ENCODE measurements at places on chromosomes 11 and 22.

- no peak for DNase-seq
Observed at GRCh38 chr11:133724116-133724515, 121.2 kb downstream of the SPATA19 start.

DNA sequence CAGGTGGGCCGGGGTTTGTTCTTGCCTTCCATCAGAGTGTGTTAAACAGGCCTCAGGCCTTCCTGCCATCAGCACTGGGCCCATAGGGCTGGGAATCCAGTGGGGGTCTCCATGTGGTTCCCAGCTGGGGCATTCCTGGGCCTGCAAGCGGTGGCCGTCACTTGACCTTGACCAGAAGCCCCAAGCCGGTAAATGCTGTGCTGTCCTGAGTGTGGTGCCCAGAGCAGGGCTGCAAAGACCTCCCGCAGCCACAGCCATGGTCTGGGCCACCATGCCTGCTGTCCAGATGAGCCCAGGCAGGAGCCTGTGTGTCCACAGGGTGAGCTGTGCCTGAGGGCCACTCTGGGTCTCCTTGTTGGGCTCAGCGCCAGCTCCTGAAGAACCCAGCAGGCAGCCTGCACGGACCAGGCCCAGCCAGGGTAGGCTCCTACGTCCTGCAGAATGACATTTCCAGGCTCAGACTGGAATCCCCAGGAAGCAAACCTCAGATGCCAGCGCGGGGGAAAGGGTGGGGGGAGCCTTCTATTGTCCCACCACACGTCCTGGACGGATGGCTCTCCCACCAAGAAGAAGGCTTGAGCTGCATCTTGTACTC lies 117.3 kb downstream of the KCNQ1OT1 start:
- no peak for DNase-seq

DNA sequence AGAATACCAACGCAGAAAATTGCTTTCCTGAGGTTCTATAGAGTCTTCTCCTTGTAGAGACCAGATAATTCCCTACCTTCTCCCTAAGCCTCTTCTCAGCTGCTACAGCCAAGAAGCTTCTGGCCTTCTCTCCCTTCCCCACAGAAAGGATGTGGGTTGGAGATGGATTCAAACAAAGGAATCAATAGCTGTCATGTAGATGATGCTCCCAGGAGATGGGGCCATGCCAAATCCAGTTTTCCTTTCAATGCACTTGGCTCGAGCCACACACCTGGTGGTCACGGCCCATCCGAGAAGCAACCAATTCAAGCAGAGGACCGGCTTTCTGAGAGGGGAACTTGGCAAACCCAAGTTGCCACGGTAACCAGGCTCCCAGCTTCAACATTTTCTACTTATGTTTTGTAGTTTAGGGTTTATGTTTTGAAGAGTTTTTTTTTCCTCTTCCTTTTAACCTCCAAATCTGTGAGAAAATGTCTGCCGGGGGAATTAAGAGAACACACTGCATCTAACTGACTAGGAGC lies 31.3 kb upstream of the OPCML start:
- DNase-seq = no peak

DNA sequence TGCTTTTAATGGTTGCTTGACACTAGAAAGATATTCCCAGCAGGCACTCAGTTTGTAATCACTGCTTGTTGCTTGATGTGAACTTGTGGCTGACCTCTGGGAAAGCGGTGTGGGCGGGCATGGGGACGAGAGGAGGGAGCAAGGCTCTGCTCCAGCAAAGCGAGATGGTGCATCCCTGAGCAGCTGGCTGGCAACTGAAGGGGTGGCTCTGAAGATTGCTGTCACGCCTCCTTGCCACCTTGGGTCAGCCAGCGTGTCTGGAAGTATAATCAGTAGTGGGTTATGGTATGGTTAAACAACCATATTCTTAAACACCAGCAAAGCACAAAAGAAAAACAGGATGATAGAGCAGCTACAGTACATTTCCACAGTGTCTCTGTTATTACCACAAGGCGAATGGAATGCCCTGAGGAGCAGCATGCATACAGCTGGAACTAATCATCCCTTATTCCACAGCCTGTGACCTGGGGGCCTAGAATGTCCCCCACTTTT lies 124.5 kb downstream of the TRIM44 start:
- DNase-seq = no peak
